Suppressor macrophage treated with lipopolysaccharide for 1 hour (primary cell): ENCODE measurements at places on chromosomes 3 and 15.

GRCh38 chr3:170641510-170642236, 55.8 kb upstream of the SLC7A14 start:
- no peak for DNase-seq

- DNase-seq: no peak
These were observed 18.8 kb downstream of the ACKR4 start for GRCh38 chr3:132615881-132616280.

- DNase-seq: peak; percentile 28
These were observed 8.8 kb upstream of the NPHP3 start for GRCh38 chr3:132730891-132731580.

GRCh38 chr3:105931500-105931899, 62.7 kb upstream of the CBLB start:
- DNase-seq: no peak

GRCh38 chr3:50639055-50639494, 22.1 kb downstream of the MAPKAPK3 start:
- peak; percentile 57 for DNase-seq

- no peak for DNase-seq
These were observed 47.9 kb upstream of the ZSCAN2 start for GRCh38 chr15:84552896-84553295.

DNA sequence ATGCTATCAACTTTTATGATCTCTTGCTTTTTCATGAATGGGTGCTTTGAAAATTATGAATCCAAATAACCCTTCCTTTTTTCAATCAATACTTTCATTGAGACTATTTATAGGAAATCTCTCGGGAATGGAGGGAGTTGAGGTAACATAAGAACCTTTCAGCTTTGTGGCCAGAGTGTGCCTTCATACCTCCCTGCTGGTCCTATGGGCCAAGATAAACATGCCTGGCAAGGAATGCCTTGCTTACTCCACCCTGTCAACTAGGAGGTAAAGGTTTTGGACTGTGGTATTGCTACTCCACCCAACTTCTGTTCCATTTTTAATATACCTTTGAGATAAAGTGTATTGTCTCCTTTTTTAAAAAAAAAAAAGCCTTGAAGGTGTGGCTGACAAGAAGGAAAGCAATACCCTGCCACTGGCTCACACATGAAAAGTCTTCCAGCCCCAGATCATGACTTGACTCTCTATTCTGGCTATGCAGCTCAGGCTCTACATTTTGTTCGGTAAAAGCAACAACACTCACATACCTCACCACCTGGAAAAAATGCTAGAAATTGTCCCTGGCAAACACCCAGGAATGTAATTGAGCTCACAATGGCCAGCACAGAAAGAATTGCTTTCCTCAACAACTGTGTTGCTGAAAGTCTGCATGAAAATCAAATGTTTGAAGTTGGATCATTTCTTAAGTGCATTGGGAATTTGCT, 35.8 kb downstream of the COL8A1 start:
- DNase-seq: no peak

- no peak for DNase-seq
These were observed 131.5 kb upstream of the SLC2A2 start for GRCh38 chr3:171157980-171158379.

- DNase-seq: no peak
These were observed 169.2 kb downstream of the SQOR start for GRCh38 chr15:45804028-45804427.

DNA sequence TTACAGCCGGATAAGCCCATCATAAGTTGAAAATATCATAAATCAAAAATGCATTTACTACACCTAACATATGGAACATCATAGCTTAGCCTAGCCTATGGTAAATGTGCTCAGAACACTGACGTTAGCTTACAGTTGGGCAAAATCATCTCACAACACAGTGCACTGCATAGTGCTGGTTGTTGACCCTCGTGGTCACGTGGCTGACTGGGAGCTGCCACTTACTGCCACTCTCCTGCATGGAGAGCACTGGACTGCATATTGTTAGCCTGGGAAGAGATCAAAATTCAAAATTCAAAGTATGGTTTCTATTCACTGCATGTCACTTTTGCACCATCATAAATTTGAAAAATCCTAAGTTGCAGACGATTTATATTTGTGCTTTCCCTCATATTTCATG, 94.0 kb upstream of the CACNA2D3 start:
- DNase-seq: no peak

DNA sequence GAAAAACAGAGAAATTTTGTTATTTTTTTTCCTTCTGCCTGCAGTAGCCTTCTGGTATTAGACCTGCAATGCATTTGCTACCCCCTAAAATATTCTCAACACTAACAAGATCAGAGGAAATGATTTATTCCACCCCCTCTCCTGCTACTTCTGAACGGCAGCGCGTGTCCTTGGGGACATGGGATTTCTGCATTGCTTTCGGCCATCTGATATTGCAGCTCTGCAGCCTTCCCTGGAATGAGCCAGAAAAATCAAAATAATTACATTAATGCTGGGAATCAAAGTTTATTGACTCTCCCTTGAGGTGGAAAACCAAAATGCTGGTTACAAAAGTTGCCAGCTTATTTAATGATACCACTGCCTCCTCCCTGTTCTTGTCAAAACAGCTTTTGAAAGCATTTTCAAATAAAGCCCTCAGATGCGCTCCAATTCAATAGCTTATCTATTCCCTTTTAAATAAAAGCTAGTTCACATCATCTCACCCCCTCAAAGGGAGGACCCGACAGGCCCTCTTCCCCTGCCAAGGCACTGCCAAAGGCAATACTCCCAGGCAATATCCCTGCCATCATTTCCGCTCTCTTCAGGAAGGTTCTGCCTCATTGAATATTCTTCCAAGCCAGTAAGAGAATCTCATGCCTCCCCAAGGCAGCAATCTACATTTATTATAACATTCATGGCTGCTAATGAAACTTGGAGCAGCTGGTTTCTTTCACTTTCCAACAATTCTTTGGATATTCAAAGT, 96.6 kb downstream of the FHIT start:
- no peak for DNase-seq

DNA sequence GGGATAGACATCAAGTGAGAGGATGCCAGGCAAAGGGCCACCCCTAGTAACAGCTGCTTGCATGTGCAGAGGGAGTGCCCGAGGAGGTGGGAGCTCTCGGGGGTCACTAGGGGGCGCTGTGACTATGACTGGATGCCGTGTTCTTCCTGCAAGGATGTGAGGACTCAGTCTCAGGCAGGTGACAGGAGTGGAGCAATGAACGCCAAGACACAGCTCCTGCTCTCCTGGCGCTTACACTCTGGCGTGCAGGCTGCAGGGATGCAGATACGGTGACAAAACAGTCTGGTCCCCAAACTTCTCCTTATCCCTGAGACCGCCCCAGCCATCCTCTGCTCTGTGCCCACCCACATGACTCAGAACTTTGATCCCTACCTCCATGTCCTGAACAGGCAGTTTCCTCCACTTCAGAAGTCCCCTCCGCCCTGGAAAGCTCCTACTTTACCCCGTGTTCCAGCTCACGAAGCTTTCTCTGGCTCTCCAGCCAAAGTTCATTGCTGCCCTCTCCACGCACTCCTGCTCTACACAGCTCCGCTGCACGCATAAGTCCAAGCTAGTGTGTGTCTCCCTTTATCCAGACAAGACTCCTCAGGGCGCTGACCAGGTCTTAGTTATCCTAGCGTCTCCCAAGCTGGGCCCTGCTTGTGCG, 14.7 kb downstream of the RHOV start:
- peak; percentile 89 for DNase-seq

DNA sequence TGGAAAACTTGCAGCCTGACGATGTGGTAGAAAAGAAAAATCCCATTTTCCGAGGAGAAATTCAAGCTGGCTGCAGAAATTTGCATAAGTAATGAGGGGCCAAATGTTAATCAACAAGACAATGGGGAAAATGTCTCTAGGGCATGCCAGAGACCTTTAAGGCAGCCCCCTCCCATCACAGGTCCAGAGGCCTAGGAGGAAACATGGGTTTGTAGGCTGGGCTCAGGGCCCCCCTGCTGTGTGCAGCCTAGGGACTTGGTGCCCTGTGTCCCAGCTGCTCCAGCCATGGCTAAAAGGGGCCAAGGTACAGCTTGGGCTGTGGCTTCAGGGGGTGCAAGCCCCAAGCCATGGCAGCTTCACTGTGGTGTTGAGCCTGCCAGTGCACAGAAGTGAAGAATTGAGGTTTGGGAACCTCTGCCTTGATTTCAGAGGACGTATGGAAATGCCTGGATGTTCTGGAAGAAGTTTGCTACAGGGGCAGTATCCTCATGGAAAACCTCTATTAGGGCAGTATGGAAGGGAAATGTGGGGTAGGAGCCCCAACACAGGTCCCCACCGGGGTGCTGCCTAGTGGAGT, 75.9 kb upstream of the CADPS start:
- no peak for DNase-seq

- DNase-seq: no peak
These were observed 48.6 kb downstream of the CMSS1 start for GRCh38 chr3:99866261-99866761.

GRCh38 chr15:59276225-59277178, 69.9 kb downstream of the LDHAL6B start:
- DNase-seq: no peak

- DNase-seq: no peak
These were observed 327.3 kb upstream of the GBE1 start for GRCh38 chr3:82088749-82089148.
